ENCODE measurements at places on chromosomes 12 and 14.

- no peak for DNase-seq
Measured at GRCh38 chr12:116520801-116521471, 38.2 kb upstream of the MAP1LC3B2 start.

DNA sequence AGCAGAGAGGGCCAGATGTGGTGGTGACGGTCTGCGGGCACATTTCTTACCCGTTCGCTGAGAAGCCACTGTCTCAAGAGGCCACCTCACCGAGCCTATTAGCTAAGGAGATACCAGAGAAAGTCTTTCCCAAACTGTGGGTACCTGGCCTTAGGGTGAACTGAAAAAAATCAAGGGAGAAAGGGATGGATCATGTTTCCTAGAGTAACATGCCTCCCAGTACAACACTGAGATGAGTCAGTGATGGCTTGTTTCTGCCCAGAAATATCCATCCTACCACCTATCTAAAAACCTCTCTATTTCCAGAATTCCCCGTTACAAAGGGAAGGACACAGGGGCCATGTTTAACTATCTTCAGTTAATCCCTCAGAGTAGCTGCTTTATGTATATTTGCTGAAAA is 83.7 kb downstream of the LMNTD1 start:
- no peak for DNase-seq

- no peak for DNase-seq
Measured at GRCh38 chr12:120933786-120934185, 29.6 kb upstream of the SPPL3 start.

GRCh38 chr12:47034661-47035060 is 44.8 kb upstream of the PCED1B start:
- DNase-seq: no peak

DNA sequence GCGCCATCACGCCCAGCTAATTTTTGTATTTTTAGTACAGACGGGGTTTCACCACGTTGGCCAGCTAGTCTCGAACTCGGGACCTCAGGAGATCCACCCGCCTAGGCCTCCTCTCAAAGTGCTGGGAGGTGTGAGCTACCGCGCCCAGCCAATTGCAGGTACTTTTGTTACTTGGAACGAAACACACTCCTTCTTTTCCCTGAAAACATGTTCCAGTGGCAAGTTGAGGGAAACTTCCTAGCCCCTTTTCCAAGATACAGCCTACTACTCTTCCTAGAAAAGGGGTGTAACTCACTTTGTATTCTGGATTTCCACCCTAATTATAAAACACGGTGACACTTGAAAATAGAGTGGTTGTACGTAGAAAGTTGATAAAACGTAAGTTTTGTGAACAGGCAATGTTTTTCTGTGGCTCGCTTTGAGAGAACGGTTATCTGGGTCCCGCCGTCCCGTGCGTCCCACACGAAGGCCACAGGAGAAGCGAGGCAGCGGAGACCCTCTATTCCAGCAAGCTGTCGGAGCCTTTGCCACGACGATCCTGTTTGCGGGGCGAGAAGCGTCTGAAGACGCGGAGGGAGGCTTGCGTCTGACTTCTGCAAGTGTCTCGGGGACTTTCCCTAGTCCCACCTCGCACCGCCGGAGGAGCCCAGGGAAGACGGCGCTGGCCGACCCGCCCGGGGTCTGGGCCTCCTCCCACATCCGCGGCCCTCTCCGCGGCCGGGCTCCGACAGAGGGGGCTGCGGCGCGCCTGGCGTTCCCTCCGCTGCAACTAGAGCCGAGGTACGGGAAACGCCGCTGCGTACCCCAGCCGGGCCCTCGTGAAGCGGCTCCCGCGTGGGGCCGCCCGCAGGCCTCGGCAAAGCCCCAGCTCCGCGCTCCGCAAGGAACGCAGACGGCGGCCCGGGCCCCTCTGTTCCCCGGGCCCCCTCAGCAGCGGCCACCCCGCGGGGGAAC is 745 bp downstream of the CDCA4 start:
- no peak for DNase-seq

DNA sequence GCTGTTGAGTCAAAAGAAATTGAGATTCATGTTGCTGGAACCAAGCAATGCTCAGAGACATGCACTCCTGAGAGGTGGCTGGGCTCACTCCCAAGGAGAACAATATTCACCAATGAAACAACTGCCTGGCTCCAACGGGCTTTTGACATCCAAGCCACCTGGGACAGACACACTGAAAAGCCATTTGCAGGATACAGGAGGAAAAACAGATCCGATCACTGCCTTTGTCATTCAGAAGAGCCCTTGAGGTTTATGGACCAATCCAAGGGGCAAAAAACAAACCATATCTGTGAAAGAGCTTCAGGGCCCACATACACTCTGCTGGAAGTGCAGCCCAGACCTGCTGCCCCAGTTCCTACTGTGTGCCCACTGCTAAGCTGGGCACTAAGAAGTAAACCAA is 277.5 kb downstream of the NUAK1 start:
- no peak for DNase-seq

- DNase-seq: no peak
Measured at GRCh38 chr12:94690198-94690771, 39.9 kb upstream of the TMCC3 start.

GRCh38 chr14:58824106-58824505 is 186.3 kb downstream of the DACT1 start:
- DNase-seq: no peak

DNA sequence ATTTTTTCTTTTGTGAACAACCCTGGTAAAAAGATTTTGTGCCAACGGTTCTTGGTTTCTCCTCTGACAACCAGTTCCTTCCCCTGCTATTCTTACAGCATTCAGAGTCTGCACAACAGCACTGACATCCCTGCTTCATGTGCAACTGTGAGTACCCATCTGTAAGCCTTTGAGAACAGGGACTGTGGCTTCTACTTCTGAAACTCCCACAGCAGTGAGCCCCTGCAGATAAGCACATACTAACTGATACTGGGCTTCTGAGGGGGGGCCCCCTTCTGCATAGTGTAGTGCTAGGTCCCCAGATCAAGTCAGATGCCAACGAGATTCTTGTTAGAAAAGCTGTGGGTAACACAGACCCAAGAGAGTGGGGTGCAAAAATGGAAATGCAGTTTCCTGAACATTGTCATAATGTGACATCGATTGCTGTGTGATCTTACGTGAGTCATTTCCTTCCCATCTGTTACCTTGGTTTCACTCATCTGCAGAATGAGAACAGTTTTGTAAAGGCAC is 11.1 kb upstream of the NINJ2 start:
- no peak for DNase-seq

- no peak for DNase-seq
Measured at GRCh38 chr14:101454229-101454628, 107.1 kb upstream of the DIO3 start.

DNA sequence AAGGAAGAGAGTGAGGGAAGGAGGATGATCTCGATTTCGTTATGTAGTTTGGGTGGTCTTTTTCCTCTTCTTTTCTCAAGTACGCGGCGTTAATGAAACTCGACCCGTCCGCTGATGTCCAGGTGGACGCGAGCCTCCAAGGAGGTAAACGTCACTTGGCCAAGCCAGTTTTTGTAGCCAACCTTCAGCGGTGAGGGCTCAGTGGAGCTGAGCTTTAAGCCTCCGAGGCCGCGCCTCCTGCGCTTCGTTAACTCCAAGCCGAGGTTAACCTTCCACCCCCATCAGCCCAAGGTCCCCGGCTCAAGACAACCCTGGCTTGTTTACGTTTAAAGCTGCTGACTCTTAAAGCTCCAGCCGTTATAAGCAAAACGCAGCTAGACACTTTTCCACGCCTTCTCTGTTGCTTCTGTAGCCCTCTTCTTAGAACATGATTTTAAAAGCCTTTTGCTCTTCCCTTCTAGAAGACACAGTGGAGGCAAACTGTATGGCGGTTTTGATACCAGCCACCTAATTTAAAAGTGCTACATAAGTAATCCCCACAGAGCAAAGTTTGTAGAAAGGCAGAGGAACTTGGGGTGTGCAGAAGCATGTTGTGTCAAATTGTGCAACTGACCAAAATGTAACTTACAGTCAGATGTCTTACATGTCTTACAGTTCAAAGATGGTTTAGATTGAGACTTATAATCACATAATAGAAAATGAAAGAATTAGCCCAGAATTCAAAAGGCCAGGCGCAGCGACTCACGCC is 923 bp upstream of the ITPR2 start:
- DNase-seq: no peak

DNA sequence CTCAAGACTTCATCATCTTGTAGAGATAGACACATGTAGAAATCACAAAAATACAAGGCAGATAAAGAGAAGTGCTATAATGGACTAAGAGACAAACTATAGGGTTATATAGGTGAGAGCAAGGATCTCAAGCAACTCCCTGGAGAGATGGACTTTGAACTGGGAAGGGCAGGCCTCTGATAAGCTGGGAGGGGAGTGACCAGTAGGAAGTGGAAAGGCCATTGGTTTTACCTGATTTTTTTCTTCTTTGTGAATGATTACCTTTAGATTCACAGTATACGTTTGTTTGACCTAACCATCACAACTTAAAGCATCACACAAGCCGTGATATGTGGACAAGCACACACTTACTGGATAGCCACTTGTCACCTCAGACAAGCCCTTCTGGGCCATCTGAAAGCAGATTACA is 5.2 kb upstream of the TEP1 start:
- no peak for DNase-seq

DNA sequence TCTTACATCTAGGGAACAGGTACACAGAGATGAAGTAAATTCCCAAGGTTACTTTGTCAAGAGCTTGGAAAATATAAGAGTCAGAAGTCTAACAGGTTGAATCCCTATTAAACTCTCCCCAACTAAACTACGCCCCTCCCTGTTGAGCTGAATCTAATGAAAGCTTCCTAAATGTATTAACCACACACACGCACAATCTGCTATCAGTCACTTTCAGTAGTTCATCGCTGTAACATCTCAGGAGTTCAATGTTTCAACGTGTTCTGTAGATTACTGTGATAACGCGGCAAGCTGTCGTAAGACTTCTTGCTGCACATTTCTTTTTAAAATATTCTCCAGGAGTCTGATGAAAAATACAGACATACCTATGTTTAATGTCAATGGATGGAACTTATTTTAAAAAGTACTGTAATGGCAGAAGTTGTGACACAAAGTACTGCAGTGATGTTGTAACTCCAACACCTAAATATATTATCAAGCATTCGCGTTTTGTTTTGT is 612 bp upstream of the SLC25A3 start:
- DNase-seq: no peak

DNA sequence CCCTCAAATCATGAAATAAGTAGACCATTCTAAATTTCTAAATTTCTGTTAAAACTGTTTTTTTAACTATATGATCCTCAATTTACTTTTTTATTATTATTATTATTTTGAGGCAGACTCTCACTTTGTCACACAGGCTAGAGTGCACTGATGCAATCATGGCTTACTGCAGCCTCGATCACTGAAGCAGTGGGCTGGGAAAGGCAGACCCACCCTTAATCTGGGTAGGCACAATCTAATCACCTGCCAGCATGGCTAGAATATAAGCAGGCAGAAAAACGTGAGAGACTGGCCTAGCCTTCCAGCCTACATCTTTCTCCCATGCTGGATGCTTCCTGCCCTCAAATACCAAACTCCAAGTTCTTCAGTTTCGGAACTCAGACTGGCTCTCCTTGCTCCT is 2.3 kb downstream of the ERO1A start:
- DNase-seq: no peak

DNA sequence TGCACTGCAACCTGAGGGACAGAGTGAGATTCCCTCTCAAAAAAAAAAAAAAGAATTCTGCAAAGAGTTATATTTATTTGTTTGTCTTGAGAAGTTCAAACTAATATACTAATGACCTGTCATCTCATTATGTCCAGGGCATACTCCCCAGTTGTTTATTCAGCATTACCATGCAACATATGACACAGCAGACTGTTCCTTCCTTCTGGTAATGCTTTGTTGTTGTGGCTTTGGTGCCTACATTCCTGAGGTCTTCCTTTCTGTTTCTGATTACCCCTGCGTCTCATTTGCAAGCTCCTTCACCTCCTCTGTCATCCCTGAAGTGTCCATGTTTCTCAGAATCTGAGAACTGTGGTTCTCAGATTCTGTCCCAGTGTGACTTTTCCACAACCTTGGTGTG is 55.3 kb downstream of the DERA start:
- DNase-seq: no peak

GRCh38 chr12:131729254-131729955 is 18.5 kb downstream of the SFSWAP start:
- DNase-seq: no peak

GRCh38 chr12:109246221-109246620 is 62.9 kb downstream of the FOXN4 start:
- DNase-seq: no peak

- DNase-seq: no peak
Measured at GRCh38 chr12:40164034-40164433, 58.2 kb upstream of the SLC2A13 start.

GRCh38 chr14:104309657-104310369 is 171.4 kb downstream of the KIF26A start:
- no peak for DNase-seq

- DNase-seq: no peak
Measured at GRCh38 chr12:68178184-68178583, 18.6 kb upstream of the IFNG start.
